ENCODE measurements at places on chromosomes 12 and 14.

DNA sequence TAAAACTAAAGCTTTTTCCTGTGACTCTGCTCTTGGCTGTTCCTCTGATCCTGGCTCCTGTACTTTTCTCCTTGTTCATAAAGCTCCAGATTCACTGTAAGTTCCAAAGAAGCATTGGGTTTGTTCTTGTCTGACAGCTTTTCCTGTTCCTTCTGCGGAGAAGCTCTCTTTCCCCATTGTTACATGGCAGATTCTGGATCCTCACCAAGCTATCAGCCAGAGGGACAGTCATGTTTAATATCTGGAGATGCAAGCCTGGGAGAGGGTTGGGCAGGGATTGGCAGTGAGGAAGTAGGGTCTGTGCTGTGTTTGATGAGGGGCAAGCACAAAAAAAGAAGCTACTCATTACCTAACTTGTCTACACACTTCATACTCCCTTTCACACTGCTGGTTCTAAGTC lies 107.9 kb downstream of the AKAP6 start:
- DNase-seq, result no peak

DNA sequence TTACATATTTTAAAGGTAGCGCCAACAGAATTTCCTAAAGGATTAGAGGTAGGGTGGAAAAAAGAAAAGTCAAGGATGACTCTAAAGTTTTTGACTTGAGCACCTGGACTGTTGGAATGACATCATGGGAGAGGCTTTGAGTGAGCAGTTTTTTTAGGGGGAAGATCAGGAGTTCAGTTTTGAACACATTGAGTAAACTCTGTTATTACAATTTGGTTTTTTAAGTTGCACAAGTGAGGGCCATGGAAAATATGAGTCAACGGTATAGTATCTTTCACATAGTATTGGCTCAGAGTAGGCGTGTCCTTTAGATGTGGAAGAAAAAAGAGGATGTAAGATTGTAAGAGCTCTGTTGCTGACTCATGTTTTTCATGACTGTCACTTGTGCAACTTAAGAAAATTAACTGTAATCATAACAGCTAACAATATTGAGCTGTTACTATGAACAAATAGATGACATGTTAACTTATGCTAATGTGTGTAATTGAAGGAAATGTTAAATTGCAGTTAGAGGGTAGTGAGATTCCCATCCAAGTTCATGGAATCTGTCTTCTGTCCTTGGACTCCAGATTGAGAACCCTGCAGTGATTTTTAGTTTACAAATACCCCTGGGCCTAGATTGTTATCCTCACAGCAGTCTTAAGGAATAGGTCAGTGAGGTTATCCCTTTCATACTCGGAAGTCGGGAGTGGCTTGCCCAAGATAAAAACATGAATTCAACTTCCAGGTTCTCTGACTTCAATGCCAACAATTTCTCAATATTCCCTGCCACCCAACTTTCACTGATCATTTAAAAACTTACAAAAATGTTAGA lies 48.2 kb upstream of the ATP2B1 start:
- no peak for DNase-seq

DNA sequence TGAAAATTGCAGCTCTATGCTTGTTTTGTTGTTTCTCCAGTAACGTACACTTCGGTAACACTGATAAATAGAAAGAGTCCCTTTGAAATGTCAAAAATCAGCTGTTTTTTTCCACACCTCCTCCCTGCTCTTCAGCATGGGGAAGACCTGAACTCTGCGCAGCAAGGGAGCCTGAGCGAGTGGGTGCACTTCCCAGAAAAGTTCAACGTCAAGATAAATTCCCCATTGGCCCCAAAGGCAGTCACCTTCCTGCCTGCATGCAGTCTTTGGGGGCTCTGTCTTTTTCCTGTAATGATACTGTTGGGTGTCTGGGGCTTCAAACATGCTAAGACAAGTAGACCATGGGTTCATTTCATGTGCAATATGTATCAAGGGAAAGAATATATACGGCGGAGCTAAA lies 8.8 kb upstream of the FOXG1 start:
- no peak for DNase-seq

DNA sequence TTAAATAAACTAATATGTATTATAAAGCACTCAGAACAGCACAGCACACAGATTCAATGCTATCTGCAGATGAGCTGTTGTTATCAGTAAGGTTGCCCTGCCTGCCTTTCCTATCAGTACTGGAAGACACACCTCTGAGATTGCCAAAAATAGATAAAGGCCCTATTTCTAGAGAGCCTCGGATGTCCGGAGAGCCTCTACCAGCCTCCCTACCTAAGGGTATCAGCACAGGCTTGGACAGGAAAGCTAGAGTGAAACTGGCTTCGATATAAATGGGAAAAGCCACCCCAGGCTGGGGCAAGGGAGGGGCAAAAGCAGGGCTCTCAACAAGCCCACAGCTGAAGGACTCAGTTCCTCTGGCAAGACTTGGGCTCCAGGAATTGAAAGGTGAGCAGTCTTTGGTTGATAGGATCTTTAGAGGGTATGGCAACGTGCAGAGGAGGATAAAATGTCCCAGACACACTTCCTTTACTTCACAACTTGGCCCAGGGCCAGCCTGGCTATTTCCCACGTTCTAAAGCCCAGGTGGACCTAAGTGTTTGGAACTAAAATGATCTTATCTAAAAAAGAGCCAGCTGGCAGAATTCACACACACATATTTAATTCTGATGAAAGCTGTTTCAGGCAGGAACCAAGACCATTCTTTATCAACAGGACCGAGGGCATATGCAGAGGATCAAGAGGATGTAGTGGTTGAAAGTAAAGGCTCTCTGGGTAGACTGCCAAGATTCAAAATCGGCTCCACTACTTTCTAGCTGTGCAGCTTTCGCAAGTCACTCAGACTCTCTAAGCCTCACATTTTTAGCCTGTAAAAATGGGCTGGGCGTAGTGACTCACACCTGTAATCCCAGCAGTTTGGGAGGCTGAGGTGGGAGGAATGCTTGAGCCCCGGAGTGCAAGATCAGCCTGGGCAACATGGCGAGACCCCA lies 37.8 kb upstream of the ITPR2 start:
- no peak for DNase-seq

GRCh38 chr12:26768611-26769603 lies 64.1 kb downstream of the ITPR2 start:
- no peak for DNase-seq

DNA sequence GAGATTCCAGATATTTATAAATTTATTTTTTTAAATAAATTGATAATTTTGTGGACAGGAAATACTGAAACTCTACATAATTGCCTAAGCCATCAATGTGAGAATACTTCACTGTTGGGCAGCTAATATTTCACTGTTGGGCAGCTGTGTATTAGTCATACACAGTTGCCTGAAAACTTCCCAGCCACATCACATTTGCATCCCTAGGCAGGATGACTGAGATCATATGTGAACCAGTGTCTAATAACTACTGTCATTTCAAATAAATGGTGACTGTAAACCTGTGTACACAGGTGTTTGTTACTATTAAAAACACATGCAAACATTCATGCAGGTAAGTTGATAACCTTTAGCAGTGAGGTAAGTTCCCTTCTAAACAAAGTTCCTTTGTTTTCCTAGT lies 43.9 kb downstream of the TMTC3 start:
- DNase-seq, result no peak

- no peak for DNase-seq
Observed at GRCh38 chr12:131539381-131539780, 171.5 kb upstream of the SFSWAP start.

DNA sequence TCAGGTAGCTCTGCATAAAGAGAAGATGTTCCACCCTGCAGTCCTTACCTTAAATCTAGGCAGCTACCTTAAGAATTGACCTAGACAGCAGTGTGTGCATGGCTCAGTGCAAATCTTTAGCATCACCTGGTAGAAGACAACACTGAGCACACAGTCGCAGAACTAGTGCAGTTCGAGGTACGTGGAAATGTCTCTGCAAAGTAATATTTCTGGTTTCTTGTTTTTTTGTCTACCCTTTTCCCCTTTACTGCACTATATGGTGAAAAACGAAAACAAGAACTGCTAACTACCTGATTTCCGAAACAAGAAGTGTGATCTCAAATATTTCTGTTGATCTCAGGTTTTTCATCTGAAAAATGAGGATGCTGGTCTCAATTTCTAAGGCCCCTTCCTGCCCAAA lies 82.5 kb downstream of the ETV6 start:
- no peak for DNase-seq

DNA sequence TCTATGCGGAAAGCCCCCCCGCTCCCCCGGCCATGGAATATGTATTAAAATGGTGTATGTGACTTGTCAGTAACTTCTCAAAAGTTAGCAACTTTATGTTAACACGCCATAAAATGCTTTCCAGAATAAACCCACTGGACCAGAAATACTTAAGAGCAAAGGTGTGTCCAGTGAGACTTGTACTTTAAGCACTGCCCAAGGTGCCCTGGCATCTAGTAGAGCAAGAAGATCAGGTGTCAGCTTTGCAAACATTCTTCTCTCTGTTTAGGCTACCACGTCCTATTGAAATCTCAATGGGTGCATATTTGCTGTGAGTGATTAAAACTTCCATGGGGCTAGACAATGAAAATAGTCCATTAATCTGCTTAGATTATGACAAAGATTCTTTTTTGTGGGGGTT lies 201.2 kb downstream of the ESR2 start:
- DNase-seq, result no peak

DNA sequence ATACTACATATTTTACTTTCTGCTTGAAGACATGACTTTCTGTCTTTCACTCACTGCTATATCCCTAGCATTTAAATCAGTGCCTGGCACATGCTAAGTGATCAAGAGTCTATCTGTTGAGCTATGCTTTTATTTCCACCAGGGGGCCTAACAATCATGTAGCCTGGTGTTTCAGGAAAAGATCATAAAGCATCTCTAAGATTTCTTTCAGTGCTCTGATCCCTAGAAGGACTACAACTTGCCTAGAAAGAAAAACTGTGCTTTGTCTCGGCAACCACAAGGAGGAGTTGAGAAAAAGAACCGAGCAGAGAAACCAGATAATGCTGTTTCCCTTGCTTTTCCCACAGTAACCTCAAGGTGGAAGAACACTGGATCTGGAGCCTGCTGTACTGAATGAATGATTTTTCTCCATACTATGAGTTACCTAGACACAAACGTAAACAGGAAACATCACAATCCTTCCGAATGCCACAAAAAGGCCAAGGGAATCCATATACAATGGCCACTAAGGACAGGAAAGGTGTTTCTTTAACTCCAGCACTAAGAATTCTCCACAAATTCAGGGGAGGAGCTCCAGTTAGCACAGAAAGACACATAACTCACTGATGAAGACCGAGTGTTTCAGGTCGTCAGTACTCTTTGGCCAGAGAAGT lies 1.2 kb downstream of the CRY1 start:
- DNase-seq, result no peak

DNA sequence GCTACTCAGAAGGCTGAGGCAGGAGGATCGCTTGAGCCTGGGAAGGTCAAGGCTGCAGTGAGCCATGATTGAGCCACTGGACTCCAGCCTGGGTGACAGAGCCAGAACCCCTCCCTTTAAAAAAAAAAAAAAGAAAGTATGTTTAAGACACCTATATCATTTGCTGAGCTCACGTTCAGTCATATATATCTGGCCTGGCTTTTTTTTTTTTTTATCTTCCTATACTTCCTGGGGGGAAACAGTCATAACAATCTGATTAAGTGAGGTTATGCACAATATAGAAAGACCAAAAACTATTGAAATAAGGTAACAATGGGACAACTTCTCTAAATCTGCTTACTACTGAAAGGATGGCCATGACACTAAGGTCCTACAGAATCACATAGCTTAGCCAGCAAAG lies 9.4 kb upstream of the ARID2 start:
- DNase-seq, result no peak

DNA sequence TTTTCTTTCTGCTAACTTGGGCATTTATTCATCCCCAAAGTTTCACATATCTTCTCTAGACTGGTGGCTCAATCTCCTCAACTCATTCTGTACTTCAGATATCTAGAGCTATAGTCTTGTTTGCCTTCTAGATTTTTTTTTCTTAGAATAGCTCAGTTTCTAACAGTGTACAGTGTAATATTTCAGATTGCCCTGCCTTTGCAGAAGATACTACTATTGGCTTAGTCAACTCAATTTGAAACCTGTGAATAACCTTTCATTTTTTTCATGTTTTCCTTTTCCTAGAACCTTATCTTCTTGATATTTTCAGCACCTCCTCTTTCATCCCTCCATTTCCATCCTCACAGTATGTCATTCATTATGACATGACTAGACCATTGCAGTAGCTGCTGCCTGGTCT lies 69.6 kb downstream of the OTOGL start:
- no peak for DNase-seq

- no peak for DNase-seq
Observed at GRCh38 chr14:36570065-36570464, 12.3 kb downstream of the NKX2-8 start.

DNA sequence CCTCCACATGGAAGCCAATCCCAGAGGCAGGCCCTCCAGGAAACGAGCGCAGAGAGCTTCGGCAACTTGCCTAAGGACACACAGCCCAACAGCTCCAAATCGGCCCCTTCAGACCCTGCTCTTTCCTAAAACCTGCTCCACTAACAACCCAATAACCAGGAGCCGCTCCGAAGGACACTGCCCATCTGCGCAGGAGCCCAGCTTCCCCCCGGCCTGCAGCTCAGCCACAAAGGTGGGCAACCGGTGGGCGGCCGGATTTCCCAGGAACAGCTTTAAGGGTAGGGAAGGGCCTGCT lies 13.6 kb downstream of the RAB35 start:
- no peak for DNase-seq

GRCh38 chr12:56877195-56878009 lies 56.8 kb downstream of the SDR9C7 start:
- DNase-seq, result no peak

DNA sequence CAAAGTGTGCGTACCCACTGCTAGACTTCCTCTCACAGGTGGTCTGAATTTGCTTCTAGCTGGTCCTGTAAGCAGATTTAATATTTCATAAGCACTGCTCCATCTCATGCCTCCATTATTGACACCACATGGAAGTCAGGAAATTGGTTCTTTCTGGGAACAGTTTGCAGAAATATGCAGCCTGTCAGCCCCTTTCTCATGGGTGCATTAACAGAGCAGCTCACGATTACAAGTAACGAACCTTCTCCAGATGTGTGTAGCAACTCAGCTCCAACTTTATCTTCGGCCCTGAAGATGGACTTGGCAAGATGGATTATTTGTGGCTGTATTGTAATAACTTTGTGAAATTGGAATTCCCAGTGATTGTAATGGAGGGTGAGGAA lies 214.5 kb upstream of the DDHD1 start:
- no peak for DNase-seq

GRCh38 chr12:116358893-116359761 lies 81.6 kb upstream of the MED13L start:
- DNase-seq, result peak; percentile 59

- no peak for DNase-seq
Observed at GRCh38 chr12:96850676-96851075, 56.4 kb upstream of the NEDD1 start.

GRCh38 chr12:27505109-27505508 lies 18.9 kb upstream of the PPFIBP1 start:
- DNase-seq, result no peak

GRCh38 chr12:131260954-131261353 lies 307.2 kb downstream of the ADGRD1 start:
- DNase-seq, result no peak

GRCh38 chr14:93936245-93936644 lies 9.1 kb downstream of the FAM181A start:
- no peak for DNase-seq

GRCh38 chr12:116901612-116902011 lies 9.1 kb upstream of the FBXW8 start:
- DNase-seq, result no peak

- no peak for DNase-seq
Observed at GRCh38 chr14:98288825-98289224, 983.2 kb downstream of the BCL11B start.

GRCh38 chr12:105733579-105733978 lies 403.1 kb downstream of the C12orf75 start:
- no peak for DNase-seq
